ENCODE measurements at places on chromosomes 4 and X.

DNA sequence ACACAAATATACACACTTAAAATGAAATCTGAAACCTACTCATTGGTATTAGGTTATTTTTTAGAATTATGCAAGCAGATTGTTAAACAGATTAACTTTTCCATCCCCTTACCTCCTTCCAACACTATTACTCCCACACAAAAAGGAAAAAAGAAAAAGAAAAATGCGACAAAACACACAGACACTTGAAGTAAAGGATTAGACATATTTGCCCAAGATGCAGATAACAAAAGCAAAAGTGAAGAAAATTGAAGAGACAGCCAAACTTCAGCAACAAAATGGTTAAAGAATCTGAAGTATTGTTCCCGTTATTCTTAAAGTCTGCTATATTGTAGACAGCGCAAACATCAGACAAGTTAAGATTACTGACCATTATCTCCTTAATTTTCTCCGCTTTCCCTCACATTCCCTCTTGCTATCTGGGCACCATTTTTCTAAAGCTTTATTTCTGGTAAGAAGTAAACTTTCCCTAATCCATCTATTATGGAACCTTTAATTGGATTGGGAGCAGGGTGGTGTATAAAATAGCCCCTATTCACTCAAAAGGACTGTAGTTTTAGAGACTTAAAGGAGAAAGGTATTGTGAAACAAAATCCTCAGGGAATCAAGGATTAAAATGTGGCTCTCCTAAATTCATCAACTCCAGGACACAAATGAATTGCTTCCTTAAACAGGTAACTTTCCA is 34.7 kb upstream of the MAB21L2 start:
- DNase-seq: no peak

- DNase-seq: peak; percentile 47
Observed at GRCh38 chrX:110412971-110413726, 54.5 kb downstream of the RTL9 start.

GRCh38 chrX:120570011-120570600 is 9.3 kb upstream of the CUL4B start:
- no peak for DNase-seq

GRCh38 chrX:150934453-150934852 is 36.0 kb upstream of the CD99L2 start:
- DNase-seq: no peak

DNA sequence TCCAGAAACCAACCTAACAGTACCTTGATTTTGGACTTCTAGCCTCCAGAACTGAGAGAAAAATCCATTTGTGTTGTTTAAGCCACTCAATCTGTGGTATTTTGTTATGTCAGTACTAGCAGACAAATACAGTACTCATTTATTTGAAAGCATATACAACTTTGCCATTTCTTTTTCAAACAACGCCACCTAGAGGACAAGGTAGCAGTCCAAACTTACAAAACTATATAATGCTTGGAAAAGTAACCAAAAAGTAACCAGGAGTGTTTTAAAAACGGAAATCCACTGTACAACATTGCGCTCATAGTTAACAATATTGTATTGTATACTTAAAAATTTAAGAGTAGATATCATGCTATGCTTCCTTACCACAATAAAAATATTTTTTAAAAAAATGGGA is 37.0 kb upstream of the FGF13 start:
- DNase-seq: no peak

- DNase-seq: no peak
Observed at GRCh38 chr4:40737879-40738278, 11.9 kb upstream of the NSUN7 start.

DNA sequence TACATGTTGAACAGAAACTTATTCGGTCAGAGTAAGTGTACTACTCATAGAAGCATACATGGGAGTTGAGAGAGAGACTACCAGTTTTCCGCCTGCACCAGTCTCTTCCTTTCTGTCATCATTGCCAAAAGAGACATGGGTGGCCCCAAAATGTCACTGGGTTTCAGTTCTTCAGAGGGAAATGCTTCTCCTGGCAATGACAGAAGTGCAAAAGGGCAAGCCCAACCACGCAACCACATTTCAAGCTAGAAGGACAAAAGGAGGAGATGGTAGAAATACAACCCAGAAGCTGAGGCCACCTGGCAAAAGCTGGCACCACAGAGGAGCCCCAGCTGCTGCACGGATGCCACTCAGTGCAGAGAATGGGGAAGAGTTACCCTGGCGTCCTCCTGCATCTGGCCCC is 320.1 kb downstream of the BCOR start:
- DNase-seq: no peak

DNA sequence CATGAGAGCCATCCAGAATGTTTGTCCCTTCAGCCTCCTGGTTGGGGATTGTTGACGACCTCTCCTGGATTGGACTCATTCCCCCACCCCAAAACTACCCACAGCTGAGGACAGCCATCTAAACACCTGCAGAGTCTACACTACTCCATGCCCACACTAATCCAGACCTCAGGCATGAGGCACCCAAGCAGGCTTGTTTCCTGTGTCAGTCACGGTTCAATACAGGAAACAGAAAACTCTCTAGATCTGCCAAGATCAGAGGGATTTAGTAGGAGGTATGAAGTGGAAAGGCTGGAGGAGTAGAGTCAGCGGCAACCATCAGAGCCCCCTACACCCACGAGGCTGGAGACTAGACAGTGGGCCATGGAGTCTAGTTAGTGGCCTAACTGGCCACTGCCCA is 37.7 kb downstream of the HAND2 start:
- no peak for DNase-seq

GRCh38 chrX:7247346-7247745 is 99.4 kb upstream of the PUDP start:
- no peak for DNase-seq

- no peak for DNase-seq
Observed at GRCh38 chr4:26468977-26469376, 21.3 kb downstream of the CCKAR start.

DNA sequence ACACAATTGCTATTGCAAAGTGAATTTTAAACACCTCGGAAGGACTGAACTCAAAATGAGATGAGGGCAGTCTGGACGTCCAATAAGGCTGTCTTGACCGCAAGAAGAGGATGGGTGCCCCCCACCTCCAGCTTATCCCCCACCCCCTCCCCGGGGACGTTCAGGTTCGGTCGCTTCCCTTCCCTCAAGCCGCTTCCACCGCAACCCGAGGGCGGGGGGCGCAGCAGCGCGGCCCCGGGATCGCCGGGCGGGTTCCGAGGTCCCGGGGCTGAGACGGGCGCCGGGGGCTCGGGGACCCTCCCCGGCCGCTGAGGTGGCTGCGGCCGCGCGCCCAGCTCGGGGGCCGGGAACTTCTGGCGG is 480 bp downstream of the USP46 start:
- DNase-seq: no peak

GRCh38 chrX:41110801-41111625 is 25.8 kb downstream of the USP9X start:
- no peak for DNase-seq

DNA sequence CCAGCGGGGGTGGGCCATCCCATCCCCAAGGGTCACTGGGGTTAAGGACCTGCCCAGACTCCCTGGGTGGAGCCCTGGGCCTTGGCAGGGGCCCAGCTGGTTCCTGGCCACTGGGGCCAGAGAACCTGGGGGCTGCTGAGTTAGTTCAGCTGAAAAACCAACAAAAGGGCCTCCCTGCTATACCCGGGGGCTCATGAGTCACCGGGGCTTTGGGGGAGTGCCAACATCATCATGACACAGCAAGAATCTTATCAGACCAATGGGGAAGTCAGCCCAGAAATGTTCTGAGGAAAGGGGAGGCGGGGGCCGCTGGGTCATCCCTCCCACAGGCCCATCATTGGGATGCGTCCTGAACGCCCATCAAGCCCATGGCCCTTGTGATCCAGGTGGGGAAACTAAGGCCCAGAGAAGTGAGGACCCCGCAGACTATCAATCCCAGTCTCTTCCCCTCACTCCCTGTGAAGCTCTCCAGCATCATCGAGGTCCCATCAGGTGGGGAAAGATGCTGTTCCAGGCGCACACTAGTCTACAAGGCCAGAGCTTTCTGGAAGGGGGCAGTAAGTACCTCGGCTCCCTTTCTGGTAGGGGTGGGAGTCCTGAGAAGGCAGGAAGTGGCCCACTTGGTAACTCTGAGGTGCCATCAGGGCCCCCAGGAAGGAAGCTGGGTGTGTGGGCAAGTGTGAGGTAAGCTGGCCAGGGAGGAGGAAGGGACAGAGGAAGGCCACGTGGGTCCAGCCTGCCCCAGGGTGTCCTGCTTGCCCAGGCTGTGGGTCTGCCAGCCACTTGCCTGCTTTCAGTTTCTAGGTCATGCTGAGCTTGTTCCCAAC is 4.5 kb downstream of the G6PD start:
- no peak for DNase-seq

- no peak for DNase-seq
Observed at GRCh38 chr4:186942758-186943377, 219.2 kb upstream of the FAT1 start.

DNA sequence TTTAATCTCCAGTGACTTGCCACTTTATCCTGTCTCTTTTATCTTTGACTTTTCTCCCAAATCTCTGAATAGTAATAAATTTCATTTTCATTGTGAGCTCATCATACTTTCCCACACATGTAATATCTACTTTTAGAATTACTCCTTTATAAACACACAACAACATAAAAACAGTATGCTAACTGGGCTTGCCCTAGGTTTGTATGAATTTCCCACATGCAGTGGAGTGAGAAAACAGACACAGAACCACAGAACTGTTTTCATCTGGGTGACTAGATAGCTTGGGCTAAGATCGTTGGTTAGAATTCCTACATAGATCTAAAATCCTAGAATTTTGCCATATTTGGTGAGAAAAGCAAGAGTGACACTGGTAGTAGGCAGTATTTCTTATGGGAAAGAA is 409.5 kb downstream of the SPRY1 start:
- no peak for DNase-seq

- no peak for DNase-seq
Observed at GRCh38 chrX:69185141-69185540, 19.9 kb upstream of the PJA1 start.

DNA sequence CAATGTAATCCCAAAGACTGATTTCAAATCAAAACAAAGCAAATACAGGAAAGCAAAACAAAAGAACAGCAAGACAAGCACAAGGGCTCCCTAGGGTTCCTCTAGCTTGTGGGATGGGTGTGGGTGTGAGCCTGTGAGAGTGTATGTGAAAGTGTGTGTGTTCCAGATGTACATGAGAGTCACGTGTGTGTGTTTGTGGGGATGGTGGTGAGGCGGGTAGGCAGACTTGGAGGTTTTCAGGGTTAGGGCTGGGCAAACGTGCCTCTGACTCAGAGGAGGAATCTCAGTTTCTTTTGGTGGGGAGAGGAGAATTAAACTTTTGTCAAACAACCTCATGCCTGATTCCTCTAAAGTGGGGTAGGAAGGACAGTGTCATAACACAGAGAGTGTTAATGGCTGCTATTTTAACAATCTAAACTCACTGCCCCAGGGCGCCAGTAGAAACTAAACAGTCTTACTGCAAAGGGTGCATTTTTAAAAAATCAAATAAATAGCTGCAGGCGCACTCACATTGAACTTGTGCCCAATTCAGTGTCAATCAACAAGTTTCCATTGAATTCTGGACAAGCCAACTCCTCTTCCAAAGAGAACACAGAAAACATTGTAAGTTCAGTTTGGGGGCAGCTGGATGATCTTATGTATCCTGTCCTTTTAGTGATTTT is 51.8 kb downstream of the CHRDL1 start:
- DNase-seq: no peak

DNA sequence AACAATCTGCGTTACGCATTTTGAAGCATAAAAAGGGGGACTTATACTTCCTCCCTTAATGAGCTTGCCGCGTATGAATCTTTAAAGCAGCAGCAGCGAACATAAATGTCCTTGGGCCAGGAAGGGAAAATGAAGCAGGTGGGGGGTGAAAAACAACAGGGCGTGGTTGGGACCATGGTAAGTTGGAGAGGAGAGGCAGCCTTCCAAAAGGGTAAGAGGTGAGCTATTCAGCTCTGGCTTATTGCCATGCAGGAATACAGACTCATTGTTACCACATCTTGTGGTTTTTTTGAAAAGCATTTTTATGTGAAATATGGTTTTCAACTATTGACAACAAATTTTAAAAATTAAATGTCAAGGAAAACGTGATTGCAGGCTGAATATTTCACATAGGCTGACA is 710.7 kb upstream of the FAM241A start:
- DNase-seq: no peak

DNA sequence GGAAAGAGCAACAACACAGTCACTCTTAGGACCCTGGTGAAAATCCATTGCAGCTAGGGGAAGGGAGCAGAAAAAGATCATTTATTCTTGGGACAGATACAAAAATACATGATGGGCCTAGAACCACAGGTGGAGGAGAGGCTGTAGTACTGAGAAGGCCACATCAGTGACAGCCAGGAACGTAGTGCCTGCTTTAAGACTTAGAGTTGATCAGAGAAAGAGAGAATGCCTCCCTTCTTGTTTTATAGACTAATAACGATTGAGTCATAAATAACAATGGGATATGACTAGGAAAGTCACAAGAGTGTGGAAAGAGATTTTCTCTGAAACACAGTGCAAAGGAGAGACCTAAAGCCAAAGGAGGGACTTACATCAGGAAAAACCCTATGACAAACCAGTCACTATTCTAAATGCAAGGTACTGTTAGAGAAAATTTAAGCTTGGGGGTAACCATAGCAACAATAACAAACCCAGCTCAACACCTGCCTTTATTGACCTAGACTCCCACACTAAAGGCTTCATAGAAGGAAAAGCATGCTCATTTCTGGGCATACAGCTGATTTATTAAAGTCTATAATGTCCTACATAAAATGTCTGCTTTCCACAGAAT is 1015.0 kb upstream of the GRID2 start:
- DNase-seq: no peak

DNA sequence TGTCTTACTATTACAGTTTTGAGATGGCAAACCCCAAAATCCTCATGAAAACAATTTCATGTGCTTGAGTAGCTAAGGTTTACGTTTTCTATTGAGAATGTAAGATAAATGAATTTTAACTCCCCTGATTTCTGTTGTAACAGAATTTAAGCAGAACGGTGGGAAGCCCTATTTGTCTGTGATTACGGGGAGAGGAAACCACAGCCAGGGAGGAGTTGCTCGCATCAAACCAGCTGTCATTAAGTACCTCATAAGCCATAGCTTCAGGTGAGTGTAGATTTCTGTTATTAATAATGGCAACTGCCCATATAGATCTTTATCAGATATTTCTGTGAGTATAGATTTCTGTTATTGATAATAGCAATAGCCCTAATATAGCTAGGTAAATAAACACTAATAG is 44.2 kb upstream of the RHOH start:
- no peak for DNase-seq

GRCh38 chr4:156764846-156765245 is 206.8 kb downstream of the PDGFC start:
- DNase-seq: no peak

GRCh38 chr4:175229154-175229553 is 311.0 kb downstream of the ADAM29 start:
- no peak for DNase-seq

DNA sequence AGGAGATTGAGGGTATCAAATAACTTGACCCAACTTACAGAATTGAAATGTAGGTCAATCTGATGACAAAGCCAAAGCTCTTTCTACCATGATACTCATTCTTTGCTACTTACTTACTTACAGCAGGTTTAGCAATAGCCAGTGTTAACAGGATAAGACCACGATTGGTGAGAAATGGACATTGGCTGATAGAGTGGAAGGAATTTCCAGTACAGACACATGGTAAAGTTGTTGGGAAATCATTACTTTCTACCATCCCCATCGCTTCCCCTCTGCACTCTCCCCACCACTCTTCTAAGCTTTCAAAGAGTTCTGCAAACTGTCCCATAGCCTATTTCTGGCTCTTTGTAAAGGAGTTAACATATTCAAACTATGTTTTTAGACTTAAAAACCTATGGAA is 119.7 kb downstream of the CHRNA9 start:
- DNase-seq: no peak
